RPMI7951 (cell line): ENCODE measurements at places on chromosomes 4 and X. TPM values are rescaled to one million over a fixed set of nuclear protein-coding genes. Genes with fewer than 3 reads are reported as not detected.

Gene FAM241A
- total RNA-seq = 3.0 and 4.4 TPM in 2 replicates

Gene GPRASP1
- 0.20 and 0.36 TPM in 2 replicates for total RNA-seq

Gene PRDM5
- 10.8 and 11.4 TPM in 2 replicates for total RNA-seq

Gene EBP
- 135 and 174 TPM in 2 replicates for total RNA-seq

Gene KDM6A
- 17.7 and 22.0 TPM in 2 replicates for total RNA-seq

Gene TCP11X2
- not detected in 2 replicates for total RNA-seq

Gene CT55
- total RNA-seq = 0.39 TPM in 1 of 2 replicates, not detected in the other

Gene APLN
- 0.98 and 1.2 TPM in 2 replicates for total RNA-seq

Gene PNMA5
- total RNA-seq = not detected in 2 replicates

Gene FRAS1
- under 0.01 and 0.10 TPM in 2 replicates for total RNA-seq

Gene SLC16A2
- 22.2 and 25.4 TPM in 2 replicates for total RNA-seq

Gene DCX
- total RNA-seq = not detected in 2 replicates

Gene TMEM255A
- 0.24 and 0.29 TPM in 2 replicates for total RNA-seq

Gene STS
- total RNA-seq = 2.1 and 3.5 TPM in 2 replicates

Gene ARSJ
- total RNA-seq = 7.1 and 10.5 TPM in 2 replicates

Gene SLC25A14
- 13.2 and 14.1 TPM in 2 replicates for total RNA-seq

Gene KLHL4
- 2.7 and 3.0 TPM in 2 replicates for total RNA-seq
